Large intestine (tissue), 12 donors: ENCODE measurements at places on chromosomes 16 and 17.

- H3K4me3 ChIP-seq: no peak overlapping the region
- H3K4me1 ChIP-seq: peaks cover 9% of the 10 kb centered on the region
- H3K27me3 ChIP-seq: no peaks in the 10 kb centered on the region
- peaks cover 15% of the 10 kb centered on the region for H3K36me3 ChIP-seq
These were observed 78.9 kb downstream of the CMIP start for GRCh38 chr16:81523387-81524115.

- H3K27ac ChIP-seq: peak overlapping the region; percentile 73
- no peaks in the 10 kb centered on the region for H3K27me3 ChIP-seq
- no peaks in the 10 kb centered on the region for H3K36me3 ChIP-seq
- no peak overlapping the region for H3K4me3 ChIP-seq
These were observed 23.2 kb downstream of the ITGB3 start for GRCh38 chr17:47276868-47277267.

DNA sequence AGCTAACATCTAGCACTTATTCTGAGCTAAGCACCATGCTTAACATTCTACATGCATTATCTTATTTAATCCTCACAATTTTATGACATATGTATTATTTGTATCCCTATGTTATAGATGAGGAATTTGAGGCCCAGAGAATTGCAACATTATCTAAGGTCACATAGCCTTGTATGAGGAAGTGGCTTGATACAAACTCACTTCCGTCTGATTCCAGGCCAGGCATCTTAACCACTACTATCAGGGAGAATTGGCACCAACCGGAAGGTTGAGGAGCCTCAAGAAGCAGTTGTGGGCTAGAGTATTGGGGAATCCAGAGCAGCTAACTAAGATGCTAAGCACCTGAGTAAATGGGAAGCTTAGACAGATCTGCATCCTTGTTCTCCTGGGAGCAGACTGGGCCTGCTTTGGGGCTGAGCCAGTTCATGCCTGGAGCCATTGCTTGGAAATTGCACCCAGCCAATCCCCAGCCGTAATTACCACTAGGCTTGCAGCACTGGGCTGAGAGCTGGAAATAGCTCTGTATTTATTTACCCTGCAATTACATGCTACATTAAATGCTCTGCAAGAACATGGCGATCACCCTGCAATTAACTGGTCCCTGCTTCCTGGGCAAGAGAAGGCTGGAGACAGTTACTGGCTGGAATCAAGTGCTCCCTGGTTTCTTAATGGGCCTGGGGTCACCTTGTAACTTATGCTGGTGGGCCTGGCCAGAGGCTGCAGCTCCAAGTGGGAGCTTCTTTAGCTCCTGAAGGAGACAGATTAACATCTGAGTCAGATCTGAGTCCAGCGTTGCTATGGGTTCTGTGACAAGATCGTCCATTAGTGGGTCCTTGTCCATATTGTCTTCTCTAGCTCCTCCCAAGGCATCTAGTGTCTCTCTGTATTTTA is 273.1 kb upstream of the CCL2 start:
- no peaks in the 10 kb centered on the region for H3K36me3 ChIP-seq
- H3K4me3 ChIP-seq: no peak overlapping the region
- no peak overlapping the region for H3K27ac ChIP-seq
- H3K4me1 ChIP-seq: no peaks in the 10 kb centered on the region

DNA sequence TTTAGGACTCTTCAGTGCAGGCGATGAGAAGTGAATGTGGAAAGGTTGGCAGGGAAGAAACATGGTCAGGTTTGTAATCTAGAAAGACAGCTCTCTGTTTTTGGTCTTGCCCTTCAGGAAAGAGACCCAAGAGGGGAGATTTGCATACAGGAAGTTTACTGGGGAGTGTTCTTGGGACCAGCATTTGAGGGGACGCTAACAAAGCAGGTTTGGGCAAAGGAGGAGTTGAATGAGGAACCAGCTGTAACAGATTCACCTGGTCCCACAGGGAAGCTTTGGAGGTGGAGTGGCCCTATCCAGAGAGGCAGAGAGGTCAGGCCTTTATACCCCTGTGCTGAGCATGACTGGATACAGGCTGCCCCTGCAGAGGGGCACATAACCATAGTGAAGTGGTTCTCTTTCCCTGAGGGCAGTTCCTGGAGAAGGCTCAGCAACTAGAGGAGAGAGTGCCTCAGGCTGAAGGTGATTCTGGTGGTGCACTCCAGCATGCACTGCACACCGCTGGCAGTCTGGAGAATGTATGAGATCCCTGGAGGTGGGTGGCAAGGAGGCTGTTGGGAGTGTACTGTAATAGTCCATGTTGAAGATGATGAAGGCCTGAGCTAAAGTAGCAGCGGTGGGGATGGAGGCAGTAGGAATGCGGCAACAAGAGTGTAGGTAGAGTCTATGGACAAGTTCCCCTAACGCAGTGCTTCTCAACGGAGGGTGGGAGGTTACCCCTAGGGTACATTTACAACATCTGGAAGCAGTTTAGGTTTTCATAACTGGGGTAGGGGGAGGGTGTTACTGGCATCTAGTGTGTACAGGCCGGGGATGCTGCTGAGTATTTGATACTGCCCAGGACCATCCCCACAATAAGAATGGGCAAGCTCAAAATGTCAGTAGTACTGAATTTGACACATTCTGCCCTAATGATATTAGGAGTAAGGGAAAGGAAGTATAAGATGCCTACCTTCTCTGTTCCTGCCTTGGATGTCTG is 37.2 kb downstream of the MAP2K6 start:
- no peak overlapping the region for H3K4me3 ChIP-seq
- H3K36me3 ChIP-seq: no peaks in the 10 kb centered on the region
- H3K27ac ChIP-seq: no peak overlapping the region
- no peak for DNase-seq

- no peak for DNase-seq
- H3K27me3 ChIP-seq: no peaks in the 10 kb centered on the region
- no peak overlapping the region for H3K4me3 ChIP-seq
- H3K36me3 ChIP-seq: no peaks in the 10 kb centered on the region
- H3K27ac ChIP-seq: no peak overlapping the region
These were observed 18.0 kb downstream of the GRB7 start for GRCh38 chr17:39755554-39756379.

- no peaks in the 10 kb centered on the region for H3K36me3 ChIP-seq
- H3K27me3 ChIP-seq: no peaks in the 10 kb centered on the region
- H3K4me1 ChIP-seq: no peaks in the 10 kb centered on the region
These were observed 800.0 kb downstream of the CDH11 start for GRCh38 chr16:64321881-64322280.

- no peaks in the 10 kb centered on the region for H3K27me3 ChIP-seq
- H3K4me3 ChIP-seq: peak overlapping the region; percentile 89
- peaks cover 9% of the 10 kb centered on the region for H3K4me1 ChIP-seq
These were observed 34.4 kb downstream of the DDX19A start for GRCh38 chr16:70380919-70381603.

DNA sequence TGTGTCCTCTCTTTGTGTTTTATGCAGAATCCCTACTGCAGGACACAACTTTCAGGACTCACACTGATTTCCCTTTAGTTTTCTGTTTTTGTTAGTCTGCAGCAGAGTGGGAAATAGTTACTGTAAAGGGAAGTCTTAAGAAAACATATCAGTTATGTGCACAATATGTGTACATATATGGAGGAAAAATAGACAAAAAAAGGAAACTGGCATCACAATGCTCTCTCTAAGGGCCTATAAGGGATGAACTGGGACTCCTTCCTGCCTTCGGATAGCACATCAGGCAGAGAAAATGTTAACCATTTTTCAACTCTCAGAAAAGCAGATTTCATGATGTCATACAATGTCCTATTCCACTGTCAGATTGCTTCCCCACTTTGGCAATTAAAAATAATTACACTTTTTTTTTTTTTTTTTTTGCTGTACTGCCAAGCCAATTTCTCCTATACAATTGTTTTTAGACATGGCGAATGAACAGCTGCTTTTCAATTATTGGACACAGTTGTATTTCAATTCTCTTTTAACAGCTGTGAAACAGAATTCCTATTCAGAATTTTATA is 112.5 kb upstream of the KCNJ16 start:
- no peaks in the 10 kb centered on the region for H3K36me3 ChIP-seq
- no peak for DNase-seq
- no peak overlapping the region for H3K27ac ChIP-seq
- no peaks in the 10 kb centered on the region for H3K4me1 ChIP-seq

DNA sequence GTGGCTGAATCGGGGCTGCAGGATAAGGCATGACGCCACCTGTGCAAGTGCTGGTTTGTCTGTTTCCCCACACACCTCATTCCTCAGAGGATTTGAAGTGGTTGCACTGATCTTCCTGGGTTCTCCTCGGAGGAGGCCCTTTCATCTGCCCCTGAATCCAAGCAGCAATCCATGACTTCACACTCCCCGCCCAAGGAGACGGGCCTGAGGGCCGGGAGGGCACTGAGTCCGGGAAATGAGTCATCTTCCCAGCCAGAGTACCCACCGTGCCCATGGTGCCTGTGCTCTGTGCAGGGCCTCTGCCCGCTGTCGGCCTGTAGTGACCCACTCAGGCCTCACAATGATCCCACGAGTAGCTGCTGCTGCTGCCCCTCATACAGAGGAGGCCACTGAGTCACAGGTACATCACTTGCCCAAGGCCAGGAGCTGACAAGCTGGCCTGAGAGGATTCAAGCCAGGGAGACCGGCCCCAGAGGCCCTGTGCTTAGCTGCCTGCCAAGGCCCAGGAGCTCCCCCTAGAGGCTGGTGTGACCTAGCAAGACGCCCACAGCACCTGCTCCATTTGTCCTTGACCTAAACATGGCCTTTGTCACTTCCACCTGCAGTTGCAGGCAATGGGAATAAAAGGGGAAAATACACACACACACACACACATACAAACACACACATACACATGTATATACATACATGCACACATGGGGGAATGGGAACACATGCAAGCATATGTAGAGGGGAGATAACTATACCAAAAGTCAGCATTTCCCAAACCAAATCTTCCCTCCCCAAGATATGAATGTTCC is 240.0 kb downstream of the C16orf95 start:
- no peak overlapping the region for H3K4me3 ChIP-seq
- DNase-seq: peak; percentile 26
- no peaks in the 10 kb centered on the region for H3K36me3 ChIP-seq
- H3K27ac ChIP-seq: no peak overlapping the region
- peaks cover 1% of the 10 kb centered on the region for H3K27me3 ChIP-seq

DNA sequence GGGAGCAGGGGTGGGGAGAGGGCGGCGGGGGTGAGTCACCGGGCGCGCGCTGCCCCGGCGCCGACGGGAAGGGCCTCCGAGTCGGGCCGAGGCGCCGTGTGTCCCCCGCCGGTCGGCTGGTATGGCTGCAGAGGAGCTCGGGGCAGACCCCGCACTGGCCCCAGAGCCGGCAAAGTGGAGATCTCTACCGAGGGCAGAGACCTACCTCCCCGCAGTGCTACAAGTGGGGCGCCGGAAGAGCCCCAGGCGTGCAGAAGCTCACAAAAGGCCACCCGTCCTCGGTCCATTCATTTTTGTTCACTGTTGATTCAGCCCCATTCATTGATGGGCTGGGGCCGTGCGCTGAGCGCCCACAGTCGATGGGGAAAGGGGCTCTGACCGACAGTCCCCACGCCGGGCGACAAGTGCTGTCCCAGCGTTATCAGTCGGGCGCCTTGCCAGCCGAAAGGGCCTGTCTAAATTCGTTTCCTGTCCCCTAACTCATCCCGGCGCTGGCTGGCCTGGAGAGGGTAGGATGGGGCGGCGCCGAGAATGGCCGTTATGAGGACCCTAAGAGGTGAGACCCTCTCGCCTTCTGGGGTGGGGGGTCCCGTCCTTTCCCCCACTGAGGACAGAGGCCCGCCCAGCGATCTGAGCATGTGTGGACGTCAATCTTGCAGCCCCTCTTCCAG is 709 bp upstream of the ENO3 start:
- peak overlapping the region; percentile 61 for H3K4me3 ChIP-seq
- no peak for DNase-seq
- peaks cover 20% of the 10 kb centered on the region for H3K36me3 ChIP-seq
- H3K27me3 ChIP-seq: no peaks in the 10 kb centered on the region
- peak overlapping the region; percentile 100 for H3K27ac ChIP-seq

GRCh38 chr17:27888067-27888466 is 5.1 kb downstream of the LYRM9 start:
- H3K4me3 ChIP-seq: no peak overlapping the region
- H3K4me1 ChIP-seq: no peaks in the 10 kb centered on the region
- no peak for DNase-seq
- no peaks in the 10 kb centered on the region for H3K27me3 ChIP-seq

GRCh38 chr16:89093602-89094251 is at the start of gene ACSF3:
TSS of gene ACSF3 (plus strand) at chr16:89093852. CDS start at chr16:89100682, 6,830 bp downstream.
- DNase-seq: no peak
- H3K4me1 ChIP-seq: peaks cover 24% of the 10 kb centered on the region
- H3K4me3 ChIP-seq: peak within 1 kb of the TSS; percentile 71
- H3K27me3 ChIP-seq: peaks cover 43% of the 10 kb centered on the region

DNA sequence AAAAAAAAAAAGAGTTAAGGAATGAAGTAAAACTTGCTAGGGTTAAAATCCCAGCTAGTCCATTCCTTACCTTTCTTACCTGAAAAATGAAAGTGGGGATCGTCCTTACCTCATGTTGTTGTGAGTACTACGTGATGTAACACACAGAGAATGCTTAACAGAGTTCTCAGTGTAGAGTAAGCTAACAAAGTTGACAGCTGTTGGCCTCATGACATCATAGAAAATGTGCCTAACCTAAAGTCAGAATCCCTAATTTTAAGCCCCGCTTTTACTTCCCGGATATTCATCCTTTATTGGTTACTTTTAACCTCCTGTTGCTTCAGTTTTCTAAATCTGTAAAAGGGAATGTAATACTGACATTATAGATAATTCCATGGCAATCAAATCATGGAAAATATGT is 505.8 kb upstream of the HSBP1 start:
- no peak for DNase-seq
- H3K4me3 ChIP-seq: no peak overlapping the region
- no peaks in the 10 kb centered on the region for H3K36me3 ChIP-seq
- no peak overlapping the region for H3K27ac ChIP-seq
- no peaks in the 10 kb centered on the region for H3K4me1 ChIP-seq

DNA sequence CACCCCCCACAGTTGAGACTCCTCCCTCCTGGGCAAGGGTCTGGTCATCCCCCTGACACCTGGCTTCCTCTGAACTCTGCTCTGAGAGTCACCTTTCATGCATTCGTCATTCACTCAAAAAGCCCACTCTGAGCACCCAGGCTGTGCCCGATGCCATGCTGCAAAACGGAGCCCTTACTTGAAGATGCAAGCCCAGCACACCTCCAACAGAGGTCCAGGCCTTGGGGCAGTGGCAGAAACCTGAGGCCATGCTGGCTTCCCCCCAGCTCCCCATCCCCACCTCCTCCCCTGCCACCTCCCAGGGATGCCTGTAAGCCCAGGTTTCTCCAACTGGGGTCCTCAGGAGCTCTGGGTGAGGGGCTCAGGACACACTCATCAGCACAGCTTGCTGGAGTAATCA is 67.7 kb upstream of the TNRC6C start:
- H3K4me3 ChIP-seq: no peak overlapping the region
- H3K36me3 ChIP-seq: no peaks in the 10 kb centered on the region
- DNase-seq: no peak
- H3K27me3 ChIP-seq: peaks cover 59% of the 10 kb centered on the region
- H3K27ac ChIP-seq: no peak overlapping the region

DNA sequence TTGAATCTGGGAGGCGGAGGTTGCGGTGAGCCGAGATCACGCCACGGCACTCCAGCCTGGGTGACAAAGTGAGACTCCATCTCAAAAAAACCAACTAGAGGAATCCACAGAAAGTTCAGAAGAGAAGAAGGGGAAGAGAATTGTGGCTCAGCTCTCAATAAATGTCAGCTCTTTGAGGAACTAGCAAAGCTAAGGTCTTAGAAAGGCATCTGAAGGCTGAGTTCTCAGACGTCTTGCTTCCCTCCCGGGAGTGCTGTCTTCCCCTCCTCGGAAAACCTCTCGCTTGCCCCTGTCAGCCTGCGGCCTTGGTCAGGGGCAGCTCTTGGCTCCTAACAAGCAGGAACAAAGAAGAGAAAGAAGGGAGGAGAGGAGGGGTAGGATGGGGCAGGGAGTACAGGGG is 5.3 kb downstream of the SHPK start:
- peaks cover 10% of the 10 kb centered on the region for H3K4me1 ChIP-seq
- no peaks in the 10 kb centered on the region for H3K27me3 ChIP-seq
- H3K36me3 ChIP-seq: peaks cover 43% of the 10 kb centered on the region
- H3K4me3 ChIP-seq: no peak overlapping the region
- no peak for DNase-seq
- H3K27ac ChIP-seq: no peak overlapping the region
